HFF-Myc (cell line): ENCODE measurements at places on chromosomes 3 and 15.

DNA sequence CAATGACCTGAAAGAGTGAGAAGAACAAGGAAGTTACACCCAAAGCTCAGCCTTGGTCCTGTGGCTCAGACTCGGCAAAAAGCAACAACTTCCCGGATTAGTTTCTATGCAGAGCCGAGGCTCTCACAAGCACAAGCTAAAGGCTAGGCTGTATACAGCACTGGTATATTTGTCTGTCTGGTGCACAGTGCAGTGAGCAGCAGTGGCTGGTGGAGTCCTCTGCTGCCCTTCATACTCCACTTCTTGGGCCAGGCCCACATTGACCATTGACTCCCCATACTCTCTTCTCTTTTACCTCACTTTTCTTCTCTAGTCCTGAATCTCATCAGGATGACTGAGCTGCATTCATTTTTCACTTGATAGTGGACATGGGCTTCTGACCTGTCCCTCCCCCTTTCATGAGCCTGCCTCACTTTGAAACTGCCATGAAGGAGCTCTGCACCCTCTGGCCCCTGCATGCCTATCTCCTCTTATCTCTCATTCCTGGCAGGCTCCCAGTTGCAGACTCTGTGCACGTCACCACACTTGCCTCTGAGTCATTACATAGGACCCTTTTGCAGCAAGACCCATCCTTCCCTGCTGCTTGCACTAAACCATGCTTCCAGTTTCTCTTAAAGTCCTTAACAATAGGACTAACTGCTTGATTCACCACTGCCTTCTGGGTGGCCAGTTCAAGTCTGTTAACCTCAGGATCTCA, 379.3 kb downstream of the NTRK3 start:
- no peak for DNase-seq

DNA sequence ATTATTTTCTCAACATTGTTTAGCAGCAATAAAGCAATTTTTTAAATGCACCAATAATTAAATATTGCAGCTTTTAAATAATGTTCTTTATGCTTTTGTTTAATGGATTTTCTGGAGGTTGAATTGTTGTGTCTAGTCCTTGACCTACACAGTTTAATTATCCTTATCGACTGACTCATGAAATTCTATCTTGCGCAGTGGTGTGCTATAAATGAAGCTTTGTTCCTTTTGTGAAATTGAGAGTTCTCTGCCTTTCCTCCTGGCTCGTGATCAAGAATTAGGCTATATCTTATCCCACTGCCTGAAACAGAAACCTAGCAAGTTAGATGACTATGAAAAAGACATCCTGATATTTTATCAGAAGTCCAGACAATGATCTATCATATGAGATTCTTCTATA, 37.0 kb upstream of the PIK3R4 start:
- no peak for DNase-seq

DNA sequence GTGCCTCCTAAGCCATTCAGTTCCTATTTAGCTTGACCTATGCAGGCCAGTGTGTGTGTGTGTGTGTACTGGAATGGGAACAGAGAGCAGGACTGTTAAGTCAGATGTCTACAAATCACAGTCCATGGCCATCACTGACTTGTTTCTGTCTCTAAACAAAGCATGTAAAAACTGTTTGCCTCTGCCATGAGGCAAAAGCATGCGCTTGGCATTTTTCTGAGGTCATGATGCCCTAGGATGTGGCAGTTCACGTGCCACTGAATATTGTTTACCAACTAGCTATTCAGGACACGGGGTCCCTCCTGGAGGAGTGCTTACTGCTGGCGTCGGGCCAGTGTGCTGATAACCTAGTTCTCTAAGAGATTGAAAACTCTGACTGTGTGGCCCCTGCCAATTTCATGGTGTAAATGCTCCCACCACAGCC, 8.2 kb upstream of the ATP13A3 start:
- DNase-seq: no peak

- no peak for DNase-seq
Measured at GRCh38 chr15:22227411-22228100, 147.2 kb downstream of the OR4M2 start.

DNA sequence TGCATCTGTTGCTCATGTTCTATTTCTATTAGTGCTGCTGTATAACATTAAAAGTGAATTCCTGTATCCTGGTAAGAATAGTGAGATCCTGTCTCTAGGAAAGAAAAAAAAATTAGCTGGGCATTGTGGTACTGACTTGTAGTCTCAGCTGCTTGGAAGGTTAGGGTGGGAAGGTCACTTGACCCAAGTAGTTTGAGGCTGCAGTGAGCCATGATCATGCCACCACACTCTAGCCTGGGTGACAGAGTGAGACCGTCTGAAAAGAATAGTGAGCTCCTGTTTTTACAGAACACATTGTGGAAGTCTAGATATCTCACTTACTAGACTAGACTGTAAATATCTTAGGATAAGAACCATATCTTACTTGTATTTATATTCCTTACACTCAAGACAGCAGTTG, 4.6 kb downstream of the ATP11B start:
- no peak for DNase-seq

DNA sequence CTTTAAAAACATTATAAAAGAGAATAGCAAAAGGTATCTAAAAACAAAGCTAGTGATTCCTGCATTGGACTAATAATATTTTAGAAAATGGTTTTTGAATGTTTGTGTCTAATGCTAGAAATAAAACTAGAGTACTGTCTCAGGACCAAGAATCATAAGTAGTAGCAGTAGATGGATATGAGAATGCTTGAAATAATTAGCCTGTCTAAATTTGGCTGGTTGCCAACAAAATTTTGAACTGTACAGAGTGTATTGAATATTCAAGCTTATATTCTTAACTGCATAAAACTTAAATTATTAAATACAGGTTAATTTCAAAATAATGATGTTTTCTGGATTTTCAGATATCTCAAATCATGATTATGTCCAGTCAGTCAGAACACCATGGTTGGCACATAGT, 14.0 kb downstream of the ABHD5 start:
- no peak for DNase-seq

DNA sequence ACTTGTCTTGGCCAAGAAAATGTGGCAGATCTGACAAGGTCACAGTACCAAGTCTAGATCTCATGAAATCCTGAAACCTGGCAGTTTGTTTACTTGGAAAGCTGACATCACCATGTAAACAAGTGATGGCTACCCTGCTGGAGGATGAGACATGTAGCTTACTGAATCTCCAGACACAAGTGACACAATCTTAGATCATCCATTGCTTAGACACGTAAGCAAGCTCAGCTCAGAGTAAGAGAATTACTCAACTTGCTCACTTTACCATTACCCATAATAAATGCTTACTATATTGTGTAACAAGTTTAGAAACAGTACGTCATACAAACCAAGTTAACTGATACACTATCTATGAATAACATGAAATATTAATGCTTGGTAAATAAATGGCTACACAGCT, 263.8 kb downstream of the TBC1D5 start:
- peak; percentile 21 for DNase-seq

DNA sequence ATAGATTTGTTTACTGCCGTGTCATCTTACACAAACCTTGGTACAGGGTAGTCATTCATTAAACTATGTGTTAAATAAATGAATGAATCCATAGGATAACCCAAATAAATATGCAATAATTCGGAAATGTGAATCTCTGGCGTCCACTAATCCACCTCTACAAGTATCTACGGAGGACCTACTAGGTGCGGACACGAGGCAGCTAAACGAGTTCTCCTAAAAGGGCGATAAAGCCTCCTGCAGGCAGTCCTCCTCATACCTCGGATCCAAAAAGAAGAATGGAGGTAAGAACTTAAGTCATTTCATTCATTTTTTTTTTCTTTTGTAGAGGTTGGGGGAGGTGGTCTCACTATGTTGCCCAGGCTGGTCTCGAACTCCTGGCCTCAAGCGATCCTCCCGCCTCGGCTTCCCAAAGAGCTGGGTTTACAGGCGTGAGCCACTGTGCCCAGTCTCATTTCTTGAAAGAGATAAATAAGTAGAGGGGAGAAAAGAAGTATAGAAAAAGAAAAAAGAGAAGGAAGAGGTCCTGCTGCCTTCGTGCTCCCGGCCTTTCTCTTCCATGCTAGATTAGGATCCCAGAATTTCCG, 706 bp upstream of the RPL35A start:
- no peak for DNase-seq

DNA sequence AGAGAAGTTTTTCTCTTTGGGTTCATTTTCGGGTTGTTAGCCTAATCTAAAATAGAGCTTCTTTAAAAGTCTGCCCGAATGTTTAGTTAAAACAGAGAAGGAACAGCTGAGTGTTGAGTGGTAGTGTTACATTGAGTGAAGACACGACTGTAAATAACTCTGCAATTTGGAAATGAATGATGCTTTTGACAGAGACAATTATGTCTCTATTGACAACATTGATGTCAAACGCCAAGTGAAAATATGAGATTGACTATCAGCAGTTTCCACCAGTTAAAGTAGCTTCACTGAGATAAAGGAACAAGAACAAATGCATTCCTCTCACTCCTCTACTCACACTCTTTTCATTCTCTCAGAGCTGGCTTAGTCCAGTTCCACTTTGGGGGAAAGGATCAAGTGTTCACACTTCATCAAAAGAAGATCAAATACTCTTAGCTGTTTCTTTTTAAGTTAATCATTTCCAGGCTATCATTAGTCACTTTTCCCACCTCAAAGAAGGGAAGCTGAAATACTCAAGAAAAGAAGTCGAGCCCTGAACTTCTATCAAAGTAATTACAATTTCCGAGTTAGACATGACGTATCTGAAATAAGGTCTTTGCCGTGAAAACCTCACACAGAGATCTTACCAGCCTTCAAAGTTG, 399.1 kb upstream of the DPH6 start:
- DNase-seq: no peak

- DNase-seq: no peak
Measured at GRCh38 chr3:183878071-183878470, 6.6 kb downstream of the PARL start.

- no peak for DNase-seq
Measured at GRCh38 chr3:70640481-70640880, 328.0 kb upstream of the MDFIC2 start.

- no peak for DNase-seq
Measured at GRCh38 chr3:64908251-64908685, 220.5 kb upstream of the ADAMTS9 start.

DNA sequence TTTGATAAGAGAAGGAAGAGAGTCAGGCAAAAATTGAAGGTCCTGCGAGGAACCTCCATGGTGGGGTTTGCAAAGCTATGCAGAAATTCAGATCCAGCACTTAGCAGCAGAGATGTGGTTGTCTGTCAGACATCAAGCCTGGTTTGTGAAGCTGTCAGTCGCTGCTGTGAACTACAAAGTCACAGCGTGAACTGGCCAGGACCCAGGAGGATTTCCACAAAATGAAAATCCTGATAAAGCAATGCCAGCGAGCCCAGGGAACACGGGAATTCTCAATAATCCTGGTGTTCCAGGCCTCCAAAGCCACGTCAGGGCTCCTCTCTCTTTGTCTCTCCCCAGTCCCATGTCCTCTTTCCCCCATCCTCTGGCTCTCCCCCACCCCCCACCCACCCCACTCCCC, 296.9 kb upstream of the GADL1 start:
- no peak for DNase-seq

DNA sequence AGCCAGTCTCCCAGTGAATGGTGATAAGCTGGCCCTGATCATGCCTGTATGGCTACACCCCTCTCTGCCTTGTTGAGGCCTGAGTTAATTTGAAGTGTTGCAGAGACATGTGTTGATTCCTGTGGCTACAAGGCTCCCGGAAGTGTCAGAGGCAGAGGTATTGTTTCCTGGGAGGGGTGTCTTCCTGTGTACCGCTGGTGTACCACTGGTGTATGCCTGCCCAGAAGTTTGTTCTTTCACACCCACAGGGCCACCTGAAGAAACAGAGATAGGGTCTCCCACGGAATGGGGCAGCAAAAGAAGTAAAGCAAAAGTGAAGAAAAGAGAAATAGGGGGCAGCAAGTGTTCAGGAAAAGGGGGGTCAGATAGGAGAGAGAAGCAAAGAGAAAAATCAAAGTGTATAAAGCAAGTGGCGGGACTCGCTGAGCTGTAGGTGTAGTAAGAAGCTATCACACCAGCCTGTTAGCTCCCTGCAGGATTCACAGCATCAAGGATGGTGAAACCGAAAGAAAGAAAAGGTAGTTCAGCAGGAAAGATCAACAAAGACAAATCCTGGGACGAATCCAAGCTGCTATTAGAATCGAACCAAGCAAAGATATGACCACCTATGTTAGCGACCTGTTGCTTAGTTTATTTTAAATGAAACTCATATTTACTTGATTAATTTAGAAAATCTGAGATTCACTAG, 36.6 kb upstream of the CD47 start:
- DNase-seq: no peak

GRCh38 chr3:18247139-18247695, 177.9 kb downstream of the SATB1 start:
- DNase-seq: no peak

- no peak for DNase-seq
Measured at GRCh38 chr3:169627789-169628188, 35.7 kb downstream of the MECOM start.

- no peak for DNase-seq
Measured at GRCh38 chr3:112619295-112619694, 21.6 kb downstream of the CCDC80 start.

GRCh38 chr3:133269393-133269792, 130.5 kb upstream of the BFSP2 start:
- no peak for DNase-seq

- DNase-seq: no peak
Measured at GRCh38 chr15:40430271-40430805, 10.4 kb upstream of the BAHD1 start.

DNA sequence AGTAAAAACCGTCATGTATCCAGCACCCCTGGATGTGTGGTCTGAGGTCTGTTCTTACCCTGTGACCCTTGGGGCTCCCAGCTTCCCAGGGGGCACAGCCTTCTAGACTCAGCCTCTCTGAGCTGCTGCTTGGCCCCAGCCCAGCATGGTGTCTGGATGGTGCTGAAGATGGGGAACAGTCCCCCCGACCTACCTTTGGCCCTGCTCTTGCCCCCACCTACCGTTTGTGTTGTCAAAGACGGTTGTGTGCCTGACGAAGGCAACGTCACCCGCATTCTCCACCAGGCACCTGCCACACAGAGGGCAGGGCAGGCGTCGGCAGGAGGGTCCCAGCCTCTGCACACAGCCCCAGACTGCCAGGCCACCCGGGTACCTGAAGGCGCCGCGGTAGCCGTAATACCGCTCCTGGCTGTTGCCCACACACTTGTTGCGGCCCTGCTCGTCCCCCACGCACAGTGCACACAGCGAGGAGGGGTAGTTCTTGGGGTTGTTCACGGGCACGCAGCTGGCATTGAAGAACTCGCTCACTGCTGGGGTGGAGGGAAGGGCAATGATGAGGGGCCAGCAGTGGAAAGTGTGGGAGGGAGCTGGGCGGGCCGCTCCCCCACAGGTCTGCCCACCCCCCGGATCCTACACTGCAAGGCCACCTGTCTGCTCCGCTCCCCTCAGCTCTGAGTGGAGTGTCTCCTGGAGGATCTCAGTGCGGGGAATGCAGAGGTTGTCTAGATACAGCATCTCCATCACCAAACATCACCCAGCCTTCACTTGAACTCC, 21.0 kb downstream of the MELTF start:
- DNase-seq: no peak
